ENCODE measurements at places on chromosomes 6 and 20. TPM values are rescaled to one million over a fixed set of nuclear protein-coding genes. Genes with fewer than 3 reads are reported as not detected.

NMBR gene
- polyA plus RNA-seq, result not detected

PARD6B gene
- polyA plus RNA-seq, result 0.78 TPM

EYA4 gene
- polyA plus RNA-seq, result 11.0 TPM

RGL2 gene
- 81.3 TPM for polyA plus RNA-seq

MOG gene
- polyA plus RNA-seq, result not detected

CDK19 gene
- 18.0 TPM for polyA plus RNA-seq

BPIFA1 gene
- polyA plus RNA-seq, result not detected

SOX18 gene
- polyA plus RNA-seq, result 7.9 TPM

NKAIN2 gene
- polyA plus RNA-seq, result 5.7 TPM

TMEM244 gene
- polyA plus RNA-seq, result not detected

RBPJL gene
- polyA plus RNA-seq, result not detected

SPTLC3 gene
- 3.0 TPM for polyA plus RNA-seq

PAK5 gene
- polyA plus RNA-seq, result 0.22 TPM

KIF25 gene
- polyA plus RNA-seq, result 0.74 TPM

Measured in muscle of arm (tissue), 14 donors.